ENCODE measurements at places on chromosomes 2 and 18. TPM values are rescaled to one million over a fixed set of nuclear protein-coding genes. Genes with fewer than 3 reads are reported as not detected.

The ASXL3 gene
- total RNA-seq: not detected

GRCh38 chr2:212791569-212791968 lies 253.0 kb upstream of the ERBB4 start:
- no peak for DNase-seq
- no peak overlapping the region for H3K4me3 ChIP-seq
- no peaks in the 10 kb centered on the region for H3K27me3 ChIP-seq
- no peak overlapping the region for H3K27ac ChIP-seq

DNA sequence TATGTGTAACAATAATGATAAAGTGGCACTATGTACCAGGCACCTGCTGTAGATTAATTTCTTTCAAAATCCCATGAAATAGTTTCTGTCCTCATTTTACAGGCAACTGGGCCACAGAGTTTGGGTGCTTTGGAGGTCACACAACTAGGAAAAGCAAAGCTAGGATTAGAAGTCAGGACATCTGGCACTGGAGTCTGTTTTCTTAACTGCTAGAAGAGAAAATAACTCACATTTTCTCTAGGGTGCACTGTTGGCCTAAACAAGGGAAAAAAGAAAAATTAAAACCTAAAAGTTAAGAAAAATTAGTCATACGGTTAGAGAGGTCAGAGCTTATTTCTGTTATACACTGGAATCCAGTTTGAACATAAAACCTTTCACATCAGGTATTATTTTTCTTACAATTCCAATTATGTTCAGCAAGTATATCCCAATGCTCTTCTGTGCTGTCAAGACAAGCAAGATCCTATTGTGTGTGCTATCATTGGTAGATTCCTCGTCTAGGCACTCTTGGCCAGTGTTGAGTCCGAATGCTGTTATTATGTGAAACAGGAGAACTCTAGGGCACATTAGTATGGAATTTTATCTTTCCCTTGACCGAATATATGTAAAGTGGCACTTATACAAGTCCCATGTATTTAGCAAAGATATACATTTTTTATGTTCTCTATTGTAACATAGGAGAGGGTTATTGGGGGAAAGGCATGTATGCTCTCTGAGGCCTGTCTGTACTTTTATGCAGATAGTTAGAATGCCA lies 1.5 kb upstream of the OSGEPL1 start:
- peaks cover 5% of the 10 kb centered on the region for H3K4me1 ChIP-seq
- no peak for DNase-seq
- H3K27me3 ChIP-seq: no peaks in the 10 kb centered on the region
- no peak overlapping the region for H3K4me3 ChIP-seq
- no peaks in the 10 kb centered on the region for H3K36me3 ChIP-seq

- H3K27ac ChIP-seq: no peak overlapping the region
- no peaks in the 10 kb centered on the region for H3K27me3 ChIP-seq
- no peak for DNase-seq
- no peaks in the 10 kb centered on the region for H3K4me1 ChIP-seq
- H3K4me3 ChIP-seq: no peak overlapping the region
These were observed 8.0 kb upstream of the TMEM214 start for GRCh38 chr2:27024812-27025211.

The IMPA2 gene
- total RNA-seq: 7.9 TPM

The CCL20 gene
- total RNA-seq: 3.0 TPM

GRCh38 chr2:54088191-54088634 lies 27.2 kb upstream of the ACYP2 start:
- H3K27ac ChIP-seq: no peak overlapping the region
- H3K4me3 ChIP-seq: no peak overlapping the region
- H3K27me3 ChIP-seq: no peaks in the 10 kb centered on the region

- DNase-seq: no peak
- H3K27ac ChIP-seq: no peak overlapping the region
- H3K27me3 ChIP-seq: no peaks in the 10 kb centered on the region
- H3K4me3 ChIP-seq: no peak overlapping the region
These were observed 874.9 kb downstream of the RNF144A start for GRCh38 chr2:7792031-7792651.

The CHRND gene
- total RNA-seq: not detected

DNA sequence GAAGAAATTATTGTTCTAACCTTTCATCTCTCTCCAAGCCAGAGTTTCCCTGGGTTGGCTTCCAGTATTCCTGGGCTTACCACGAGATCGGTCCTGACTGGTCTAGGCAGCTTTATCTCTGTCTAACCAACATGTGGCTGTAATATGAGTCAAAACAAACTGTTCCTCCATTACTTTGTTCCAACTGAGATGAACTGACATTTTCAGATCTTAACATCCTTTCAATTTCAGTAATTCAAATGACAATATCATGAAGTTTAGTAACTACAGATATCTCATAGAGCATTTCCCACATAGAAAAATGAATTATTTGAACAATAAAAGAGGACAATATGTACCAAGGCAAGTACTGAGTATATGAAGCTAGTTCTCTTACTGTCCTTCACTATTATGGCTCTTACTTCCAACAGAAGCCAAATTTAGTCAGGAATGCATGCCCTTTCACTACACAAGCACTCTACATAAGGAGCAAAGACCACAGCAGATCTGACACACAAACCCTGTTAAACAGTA lies 15.5 kb downstream of the SLC25A12 start:
- H3K27ac ChIP-seq: no peak overlapping the region
- DNase-seq: no peak
- H3K4me3 ChIP-seq: no peak overlapping the region
- no peaks in the 10 kb centered on the region for H3K4me1 ChIP-seq
- no peaks in the 10 kb centered on the region for H3K27me3 ChIP-seq
- H3K36me3 ChIP-seq: no peaks in the 10 kb centered on the region

- no peak overlapping the region for H3K27ac ChIP-seq
- H3K27me3 ChIP-seq: no peaks in the 10 kb centered on the region
- H3K4me3 ChIP-seq: no peak overlapping the region
- no peaks in the 10 kb centered on the region for H3K36me3 ChIP-seq
- no peaks in the 10 kb centered on the region for H3K4me1 ChIP-seq
These were observed 366.1 kb upstream of the CRIM1 start for GRCh38 chr2:35989503-35989902.

The FNDC4 gene
- total RNA-seq: 0.50 TPM

GRCh38 chr2:172231508-172231907 lies 128.8 kb upstream of the DLX2 start:
- no peaks in the 10 kb centered on the region for H3K27me3 ChIP-seq
- H3K36me3 ChIP-seq: no peaks in the 10 kb centered on the region
- H3K4me3 ChIP-seq: no peak overlapping the region
- no peak overlapping the region for H3K27ac ChIP-seq
- no peak for DNase-seq

DNA sequence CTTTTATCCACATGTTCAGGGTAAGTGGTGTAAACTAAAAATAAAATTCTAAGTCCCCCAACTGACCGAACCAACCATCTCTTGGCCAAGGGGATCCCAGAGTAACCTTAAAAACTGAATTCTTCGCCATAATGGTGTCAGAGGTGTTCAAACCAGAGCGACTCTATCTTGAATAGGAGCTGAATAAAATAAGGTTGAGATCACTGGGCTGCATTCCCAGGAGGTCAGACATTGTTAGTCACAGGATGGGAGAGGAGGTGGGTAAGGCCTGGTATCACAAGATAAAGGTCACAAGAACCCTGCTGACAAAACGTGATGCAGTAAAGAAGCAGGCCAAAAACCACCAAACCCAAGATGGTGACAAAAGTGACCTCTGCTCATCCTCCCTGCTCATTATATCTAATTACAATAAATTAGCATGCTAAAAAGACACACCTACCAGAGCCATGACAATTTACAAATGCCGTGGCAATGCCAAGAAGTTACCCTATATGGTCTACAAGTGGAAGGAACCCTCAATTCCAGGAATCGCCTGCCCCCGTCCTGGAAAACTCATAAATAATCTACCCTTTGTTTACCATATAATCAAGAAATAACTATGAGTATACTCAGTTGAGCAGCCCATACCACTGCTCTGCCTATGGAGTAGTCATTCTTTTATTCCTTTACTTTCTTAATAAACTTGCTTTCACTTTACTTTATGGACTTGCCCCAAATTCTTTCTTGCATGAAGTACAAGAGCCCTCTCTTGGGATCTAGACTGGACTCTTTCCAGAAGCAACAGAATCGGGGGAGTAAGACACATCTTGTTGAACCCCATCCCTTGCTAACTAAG lies 302.4 kb downstream of the STK39 start:
- no peaks in the 10 kb centered on the region for H3K36me3 ChIP-seq
- no peak overlapping the region for H3K4me3 ChIP-seq
- H3K27me3 ChIP-seq: no peaks in the 10 kb centered on the region
- no peaks in the 10 kb centered on the region for H3K4me1 ChIP-seq

The RAX gene
- not detected for total RNA-seq

GRCh38 chr2:88597168-88597567 lies 30.1 kb downstream of the EIF2AK3 start:
- H3K27me3 ChIP-seq: no peaks in the 10 kb centered on the region
- no peak for DNase-seq
- H3K27ac ChIP-seq: no peak overlapping the region
- no peak overlapping the region for H3K4me3 ChIP-seq
- peaks cover 10% of the 10 kb centered on the region for H3K36me3 ChIP-seq

The FLACC1 gene
- 5.3 TPM for total RNA-seq

DNA sequence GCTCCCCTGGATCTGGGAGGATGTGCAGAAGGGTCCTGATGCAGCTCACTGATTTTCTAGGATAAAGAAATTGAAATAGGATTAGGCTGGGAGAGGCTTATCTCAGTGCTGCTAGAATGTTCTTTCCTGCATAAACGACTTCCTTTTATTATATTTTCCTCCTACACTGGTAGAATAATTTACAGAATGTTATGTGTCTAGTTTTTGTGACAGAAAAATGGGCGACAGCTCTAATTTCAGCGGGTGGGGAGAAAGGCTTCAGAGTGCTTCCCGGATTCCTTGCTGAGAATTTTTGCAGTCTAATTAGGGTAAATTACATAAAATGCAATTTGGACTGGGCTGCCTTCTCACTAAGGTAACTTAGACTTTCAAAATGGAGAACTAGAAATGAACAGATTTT lies 66.2 kb downstream of the SKA1 start:
- no peaks in the 10 kb centered on the region for H3K4me1 ChIP-seq
- no peak overlapping the region for H3K27ac ChIP-seq
- DNase-seq: no peak
- no peak overlapping the region for H3K4me3 ChIP-seq
- no peaks in the 10 kb centered on the region for H3K36me3 ChIP-seq

- DNase-seq: no peak
- H3K36me3 ChIP-seq: no peaks in the 10 kb centered on the region
- no peaks in the 10 kb centered on the region for H3K4me1 ChIP-seq
- no peaks in the 10 kb centered on the region for H3K27me3 ChIP-seq
- H3K4me3 ChIP-seq: no peak overlapping the region
- no peak overlapping the region for H3K27ac ChIP-seq
These were observed 72.4 kb downstream of the ALPK2 start for GRCh38 chr18:58556331-58557007.

The ICA1L gene
- total RNA-seq: 4.3 TPM

DNA sequence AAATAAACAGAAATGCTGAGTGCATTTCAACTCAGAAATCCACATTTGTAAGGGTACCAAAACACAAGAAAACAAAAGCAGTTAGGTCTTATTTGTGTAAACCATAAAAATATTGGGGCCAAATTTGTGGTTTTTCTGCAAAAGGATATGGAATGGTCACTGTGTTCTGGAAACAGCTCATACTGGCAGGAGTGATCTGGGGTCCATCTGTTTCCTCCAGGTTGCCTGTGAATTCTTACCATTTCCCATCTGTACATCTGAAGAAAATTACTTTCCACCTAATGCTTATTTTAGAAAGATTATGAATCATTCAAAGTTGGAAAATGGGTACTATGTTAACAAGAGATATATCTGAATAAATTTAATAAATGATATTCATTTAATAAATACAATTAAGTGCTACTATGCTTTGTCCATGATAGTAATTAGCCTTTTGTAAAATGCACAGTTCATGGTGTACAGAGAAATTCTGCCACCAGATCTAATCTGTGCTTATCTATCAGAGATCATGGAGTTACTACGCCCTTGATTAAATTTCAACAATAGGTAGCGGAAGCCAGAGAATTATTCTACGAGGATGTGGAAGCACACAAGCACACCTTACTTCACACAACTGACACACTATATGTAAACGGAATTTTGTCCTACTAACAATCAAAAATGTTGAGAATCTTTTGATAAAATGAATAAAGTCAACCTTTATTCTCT lies 10.9 kb downstream of the ALS2 start:
- no peak overlapping the region for H3K4me3 ChIP-seq
- no peak for DNase-seq
- no peaks in the 10 kb centered on the region for H3K4me1 ChIP-seq
- peaks cover 10% of the 10 kb centered on the region for H3K36me3 ChIP-seq

The CPO gene
- total RNA-seq: not detected

DNA sequence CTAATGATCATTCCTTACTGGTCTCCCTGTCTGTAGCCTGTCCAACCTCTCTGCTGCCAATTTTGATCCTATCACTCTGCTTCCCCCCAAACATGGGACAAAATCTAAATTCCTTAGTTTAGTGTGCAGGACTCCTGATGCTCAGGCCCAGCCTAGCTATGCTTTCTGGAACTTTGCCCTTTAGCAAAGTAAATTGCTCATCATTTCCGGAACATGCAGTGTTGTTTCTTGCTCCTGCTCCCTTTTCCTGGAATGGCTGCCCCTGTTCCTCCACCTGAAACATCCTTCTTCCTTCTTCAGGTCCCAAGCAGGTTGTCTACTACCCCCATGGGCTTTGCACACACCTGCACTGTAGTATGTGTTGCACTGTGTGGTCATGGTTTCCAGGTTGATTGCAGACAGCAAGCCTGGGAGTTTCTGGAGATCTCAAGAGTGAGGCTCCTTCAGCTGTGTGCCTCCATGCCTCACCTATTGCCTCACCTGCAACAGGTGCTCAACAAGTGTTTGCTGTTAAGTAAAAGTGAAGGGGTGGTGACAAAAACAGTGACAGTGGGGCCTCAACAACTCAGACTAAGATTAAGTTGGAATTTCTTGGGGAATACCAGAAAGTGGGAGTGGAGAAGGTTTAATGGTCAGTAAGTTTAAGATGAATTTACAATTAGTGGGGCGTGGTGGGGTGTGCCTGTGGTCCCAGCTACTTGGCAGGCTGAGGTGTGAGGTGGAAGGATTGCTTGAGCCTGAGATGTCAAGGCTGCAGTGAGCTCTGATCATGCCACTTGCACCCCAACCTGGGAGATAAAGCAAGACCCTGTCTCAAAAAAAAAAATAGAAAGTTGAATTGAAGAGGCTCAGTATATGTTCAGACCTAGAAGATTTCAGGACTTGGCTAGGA lies 120.0 kb downstream of the DNAH6 start:
- no peak overlapping the region for H3K4me3 ChIP-seq
- DNase-seq: no peak
- no peaks in the 10 kb centered on the region for H3K27me3 ChIP-seq
- H3K27ac ChIP-seq: no peak overlapping the region
- no peaks in the 10 kb centered on the region for H3K36me3 ChIP-seq
- peaks cover 6% of the 10 kb centered on the region for H3K4me1 ChIP-seq

DNA sequence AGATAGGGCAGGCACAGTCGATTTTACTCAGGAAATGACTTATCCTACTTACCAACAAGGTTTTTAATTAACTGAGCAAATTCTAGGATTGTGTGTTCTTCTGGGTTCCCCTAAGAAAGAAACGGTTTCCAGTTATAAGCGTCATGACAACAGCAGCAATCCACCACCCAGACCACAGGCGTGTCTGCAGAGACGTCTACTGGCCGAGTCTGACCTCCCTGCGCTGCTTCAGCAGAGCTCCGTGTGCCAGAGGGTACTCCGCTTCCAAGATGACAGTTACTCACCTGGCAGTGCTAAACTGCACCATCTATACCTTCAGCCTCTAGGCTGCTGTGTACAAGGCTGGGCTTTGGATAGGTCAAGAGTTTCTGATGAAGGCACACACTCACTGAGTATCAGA lies 95.4 kb downstream of the UXS1 start:
- no peak overlapping the region for H3K27ac ChIP-seq
- H3K4me3 ChIP-seq: no peak overlapping the region
- H3K27me3 ChIP-seq: no peaks in the 10 kb centered on the region
- H3K36me3 ChIP-seq: peaks cover 8% of the 10 kb centered on the region
- DNase-seq: no peak

Data from T-cell (primary cell).